ENCODE measurements at places on chromosomes 13 and 19.

GRCh38 chr19:47020992-47021496, 1.4 kb downstream of the NPAS1 start:
- DNase-seq, result no peak

- DNase-seq, result no peak
Observed at GRCh38 chr13:90120026-90120425, 1227.5 kb upstream of the MIR17HG start.

GRCh38 chr13:80979035-80979641, 638.2 kb upstream of the SPRY2 start:
- no peak for DNase-seq

DNA sequence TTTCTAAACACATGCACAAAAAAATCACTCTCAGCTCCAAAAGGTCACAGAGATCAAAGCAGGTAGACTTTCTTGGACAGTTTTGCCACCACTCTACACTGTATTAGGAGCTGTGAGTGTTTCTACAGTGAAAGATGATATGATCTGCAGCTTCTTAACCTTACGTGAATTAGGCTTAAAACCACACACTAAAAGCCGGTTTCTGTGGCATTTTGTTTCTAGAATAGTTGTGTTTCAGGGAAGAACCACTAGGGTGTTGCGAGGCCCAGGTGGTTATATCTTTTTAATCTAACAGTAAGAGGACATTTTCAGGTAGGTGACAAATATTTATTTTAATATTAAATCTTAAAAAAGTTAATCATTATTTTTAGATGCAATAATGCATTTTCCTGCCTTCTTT, 216.4 kb downstream of the KLF5 start:
- DNase-seq, result no peak

- DNase-seq, result peak; percentile 82
Observed at GRCh38 chr19:2618611-2619010, 83.9 kb downstream of the GNG7 start.

- no peak for DNase-seq
Observed at GRCh38 chr19:40619333-40620160, 18.4 kb downstream of the LTBP4 start.
